Tibial nerve (tissue), 4 donors: ENCODE measurements at places on chromosomes 1 and 21.

DNA sequence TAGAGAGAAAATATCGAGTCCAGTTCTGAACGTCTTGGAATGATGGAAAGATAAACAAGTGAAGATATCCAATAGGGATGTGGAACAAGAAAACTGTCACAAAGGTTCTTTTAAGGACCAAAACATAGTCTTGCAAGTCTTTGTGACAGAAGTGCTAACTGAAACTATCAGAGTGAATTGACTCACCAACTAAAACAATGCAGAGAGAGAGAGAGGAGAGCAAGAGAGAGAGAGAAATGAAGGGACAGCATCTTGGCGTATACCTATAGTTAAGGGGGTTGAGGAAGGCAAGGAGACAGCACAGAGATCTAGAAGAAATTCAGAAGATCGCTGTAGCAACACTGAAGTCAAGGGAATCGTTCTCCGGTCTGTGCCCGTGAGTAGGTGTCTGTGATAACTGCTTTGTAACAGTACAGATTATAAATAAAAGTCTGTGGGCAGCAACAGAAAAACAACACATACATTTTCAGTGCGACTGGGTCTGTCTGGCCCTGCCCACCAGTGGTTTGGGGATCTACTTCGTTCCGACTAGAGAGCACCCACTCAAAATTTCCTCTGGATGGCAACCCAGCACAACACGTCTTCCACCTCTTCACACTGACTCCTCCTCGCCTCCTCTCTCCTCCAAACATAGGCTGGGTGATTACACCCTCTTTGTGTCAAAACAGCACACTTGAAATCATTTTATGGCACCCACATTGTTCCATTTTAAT lies 4.8 kb upstream of the COA6 start:
- DNase-seq: no peak

- DNase-seq: no peak
Measured at GRCh38 chr1:184497959-184498723, 111.3 kb downstream of the C1orf21 start.

DNA sequence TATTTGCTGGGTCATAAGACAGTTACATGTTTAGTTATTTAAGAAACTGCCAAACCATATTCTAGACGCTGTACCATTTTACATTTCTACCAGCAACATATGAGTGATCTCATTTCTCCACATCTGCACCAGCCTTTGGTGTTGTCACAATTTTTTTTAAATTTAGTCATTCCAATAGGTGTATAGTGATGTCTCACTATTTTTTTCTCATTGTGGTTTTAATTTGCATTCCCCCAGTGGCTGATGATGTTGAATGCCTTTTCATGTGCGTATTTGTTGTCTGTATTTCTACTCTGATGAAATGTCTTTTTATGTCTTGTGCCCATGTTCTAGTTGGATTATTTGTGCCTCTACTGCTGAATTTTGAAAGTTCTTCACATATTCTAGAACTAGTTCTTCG lies 38.4 kb downstream of the NFASC start:
- no peak for DNase-seq

DNA sequence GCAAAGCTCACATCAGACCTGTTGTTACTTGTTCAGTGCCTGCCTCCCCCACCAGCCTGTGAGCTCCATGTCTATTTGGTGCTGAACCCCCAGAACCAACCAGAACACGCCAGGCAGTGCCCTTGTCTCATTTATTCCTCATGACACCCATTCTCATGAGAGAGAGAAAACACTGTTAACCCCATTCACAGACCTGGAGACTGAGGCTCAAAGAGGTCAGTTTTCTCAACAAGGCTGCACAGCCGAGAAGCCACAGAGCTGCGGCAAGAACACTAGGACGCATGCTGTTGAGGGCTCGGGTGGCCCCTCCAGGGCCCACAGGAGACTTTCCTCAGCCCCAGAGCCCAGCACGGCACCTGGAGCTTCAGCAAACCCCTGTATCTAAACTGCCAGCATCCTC lies 13.1 kb downstream of the KCNN3 start:
- no peak for DNase-seq

GRCh38 chr1:198548890-198549289 lies 8.4 kb upstream of the ATP6V1G3 start:
- no peak for DNase-seq

GRCh38 chr1:10694633-10695627 lies 101.5 kb downstream of the CASZ1 start:
- peak; percentile 67 for DNase-seq

GRCh38 chr1:32468791-32469190 lies 3.9 kb downstream of the ZBTB8B start:
- DNase-seq: no peak

- no peak for DNase-seq
Measured at GRCh38 chr1:9201401-9202239, 33.0 kb upstream of the H6PD start.

DNA sequence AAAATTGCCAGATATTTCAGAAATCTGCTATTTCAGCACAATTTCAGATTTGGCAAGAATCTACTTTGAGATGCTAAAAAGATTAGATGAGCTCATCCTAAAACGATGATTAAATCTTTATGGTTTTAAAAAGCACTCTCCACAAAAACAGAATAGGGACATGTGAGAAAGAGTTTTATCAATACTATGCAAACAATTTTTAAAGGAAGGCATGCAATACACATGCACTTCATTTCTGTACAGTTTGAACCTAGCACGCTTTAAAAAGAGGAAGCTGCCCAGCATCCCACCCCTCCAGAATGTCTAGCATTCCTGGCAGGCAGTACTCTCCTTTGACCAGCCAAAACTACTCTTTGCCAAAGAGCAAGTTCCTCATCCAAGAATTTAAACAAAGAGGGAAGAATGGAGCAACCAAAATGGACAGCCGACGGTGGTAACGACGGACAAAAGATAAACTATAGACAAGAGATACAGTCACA lies 1.3 kb downstream of the ARHGAP29 start:
- DNase-seq: no peak

- DNase-seq: no peak
Measured at GRCh38 chr1:204676043-204676442, 9.5 kb downstream of the LRRN2 start.
